ENCODE measurements at places on chromosomes 1 and 21.

DNA sequence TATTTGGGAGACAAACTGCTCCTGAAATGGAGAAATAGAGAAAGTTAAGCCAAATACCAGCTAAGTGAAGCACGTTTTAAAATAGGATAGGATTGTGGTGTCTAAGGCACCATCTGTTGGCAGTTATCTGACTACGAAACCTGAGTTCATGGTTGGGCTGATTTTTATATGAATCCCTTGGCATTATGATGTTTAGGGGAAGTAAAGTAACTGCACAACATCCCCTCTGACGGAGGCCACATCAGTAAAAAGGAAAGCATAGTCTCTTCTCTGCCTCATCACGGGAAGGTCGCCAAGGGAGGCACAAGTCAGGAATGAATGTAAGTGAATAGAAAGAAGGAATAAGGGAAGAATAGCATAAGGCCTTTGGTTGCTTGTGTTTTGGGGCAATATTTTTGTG, 128.0 kb downstream of the PRRX1 start:
- DNase-seq = no peak

GRCh38 chr1:58619286-58620054, 42.4 kb upstream of the TACSTD2 start:
- no peak for DNase-seq

GRCh38 chr1:180043785-180044184, 89.2 kb downstream of the CEP350 start:
- no peak for DNase-seq

DNA sequence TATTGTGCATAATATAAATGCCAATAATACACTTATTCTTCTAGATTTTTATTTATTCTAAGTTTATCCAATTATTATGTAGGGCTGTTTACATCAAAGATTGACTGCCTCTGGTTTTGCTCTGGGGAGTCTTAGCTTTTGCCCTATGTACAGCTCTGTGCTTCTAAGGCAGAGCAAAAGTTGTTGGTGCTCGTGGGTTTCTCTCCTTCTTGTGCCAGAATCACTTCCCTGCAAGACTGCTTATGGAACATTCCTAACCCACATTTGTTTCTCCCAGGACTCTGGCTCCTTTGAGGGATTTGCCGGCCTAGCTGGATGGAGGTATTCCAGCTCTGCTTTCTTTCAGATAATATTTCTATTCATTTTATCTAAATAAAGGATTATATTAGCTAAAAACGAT, 849.1 kb downstream of the USP25 start:
- no peak for DNase-seq

GRCh38 chr1:84096176-84096575, 47.9 kb upstream of the PRKACB start:
- DNase-seq = no peak

DNA sequence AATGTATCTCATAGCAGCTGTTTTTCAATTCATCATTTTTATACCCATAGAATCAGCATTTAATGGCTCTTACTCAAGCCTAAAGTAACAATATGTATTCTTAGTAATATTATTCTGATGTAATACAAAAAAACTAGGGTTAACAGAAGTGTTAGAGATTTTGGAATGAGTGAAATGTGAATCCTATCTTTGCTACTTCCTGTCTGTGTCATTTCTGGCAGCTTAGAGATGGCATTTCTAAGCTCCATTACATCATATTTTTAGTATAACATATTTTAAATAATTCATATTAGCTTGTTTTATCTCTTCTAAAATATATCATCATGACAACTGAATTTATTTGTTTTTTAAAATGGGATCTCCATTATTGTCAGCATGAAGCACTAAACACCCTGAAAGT, 90.2 kb downstream of the LRRC7 start:
- DNase-seq = no peak

- DNase-seq = no peak
Observed at GRCh38 chr1:152148981-152149380, 10.0 kb downstream of the RPTN start.

GRCh38 chr21:16422702-16423101, 692.9 kb downstream of the USP25 start:
- no peak for DNase-seq

DNA sequence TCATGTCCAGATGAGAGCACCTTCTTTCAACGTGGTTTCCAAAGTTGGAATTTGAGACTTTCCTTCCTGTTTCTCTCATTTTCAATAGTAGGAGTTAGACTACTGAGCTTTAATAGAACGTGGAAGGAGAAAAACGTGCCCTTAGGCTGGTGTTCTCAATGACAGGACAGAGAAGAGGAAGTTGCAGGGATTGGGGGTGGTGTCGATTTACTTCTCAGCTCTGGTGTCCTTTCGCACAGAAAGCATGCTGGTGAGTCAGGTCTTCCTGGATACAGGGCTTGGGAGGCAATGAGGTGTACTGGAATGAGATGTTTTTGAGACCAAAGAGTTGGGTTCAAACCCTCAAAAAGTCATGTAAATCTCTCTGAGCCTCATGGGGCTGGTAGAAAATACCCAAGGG, 67.1 kb downstream of the HIVEP3 start:
- no peak for DNase-seq

GRCh38 chr1:36034692-36035091, 49.2 kb upstream of the TEKT2 start:
- DNase-seq = no peak
